ENCODE measurements at places on chromosomes 2 and 18. TPM values are rescaled to one million over a fixed set of nuclear protein-coding genes. Genes with fewer than 3 reads are reported as not detected.

VAMP8 gene
- 21.7 TPM for polyA plus RNA-seq

GALNT5 gene
- 0.04 TPM for polyA plus RNA-seq

GRCh38 chr2:145404690-145405089 is 884.8 kb upstream of the ZEB2 start:
- no peak for DNase-seq

ITPRIPL1 gene
- polyA plus RNA-seq: 0.80 TPM

TMEM163 gene
- polyA plus RNA-seq: 0.42 TPM

EML4 gene
- polyA plus RNA-seq: 3.7 TPM

KLHL30 gene
- polyA plus RNA-seq: 10.7 TPM

DNA sequence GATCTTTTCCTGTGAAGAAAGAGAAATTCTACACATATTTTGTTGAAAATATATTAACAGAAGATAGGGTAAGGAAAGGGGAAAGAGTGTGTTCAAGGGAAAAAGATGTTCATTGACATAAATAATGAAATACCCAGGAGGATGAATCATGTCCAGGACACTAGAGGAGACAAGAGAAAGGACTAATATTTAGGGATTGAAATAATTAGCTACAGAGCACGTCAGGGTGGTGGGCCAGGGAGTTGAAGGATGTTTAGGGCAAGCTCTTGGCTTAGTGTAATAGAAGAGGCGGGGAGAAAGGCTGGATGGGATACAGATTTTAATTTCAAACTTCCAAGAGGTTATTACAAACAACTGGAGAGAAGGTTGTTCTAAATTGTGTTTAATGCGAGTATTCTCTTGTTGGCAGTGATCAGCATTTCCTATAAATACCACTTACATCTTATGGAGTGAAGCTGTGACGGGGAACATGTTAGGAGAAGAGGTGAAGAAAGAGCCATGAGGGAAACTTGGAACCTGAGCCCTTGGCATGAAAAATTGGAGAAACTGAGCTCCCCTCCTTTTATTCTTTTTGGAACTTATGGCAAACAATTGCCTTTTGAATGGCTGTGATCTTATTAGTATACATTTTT is 36.6 kb upstream of the CETN1 start:
- DNase-seq: no peak

DNA sequence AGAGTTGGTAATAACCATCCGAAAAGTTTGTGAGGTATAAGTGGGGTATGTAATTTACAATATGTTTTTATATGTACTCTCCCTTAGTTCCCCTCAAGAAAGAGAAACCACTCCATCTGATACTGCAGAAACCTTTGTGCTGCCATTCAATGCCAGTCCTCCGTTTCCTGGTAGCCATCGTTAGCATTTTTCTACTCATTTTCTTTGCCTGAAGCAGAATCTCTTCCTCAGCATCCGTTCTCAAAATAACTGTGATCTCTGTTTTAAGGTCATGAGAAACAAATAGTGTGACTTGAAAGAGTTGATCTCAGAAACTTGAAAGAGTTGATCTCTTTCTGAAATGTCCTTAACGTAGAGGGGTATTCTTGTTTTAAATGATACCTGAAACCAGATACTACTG is 996 bp downstream of the PTCD3 start:
- DNase-seq: no peak

GRCh38 chr2:219629976-219630695 is 2.7 kb downstream of the SLC4A3 start:
- peak; percentile 88 for DNase-seq

DNA sequence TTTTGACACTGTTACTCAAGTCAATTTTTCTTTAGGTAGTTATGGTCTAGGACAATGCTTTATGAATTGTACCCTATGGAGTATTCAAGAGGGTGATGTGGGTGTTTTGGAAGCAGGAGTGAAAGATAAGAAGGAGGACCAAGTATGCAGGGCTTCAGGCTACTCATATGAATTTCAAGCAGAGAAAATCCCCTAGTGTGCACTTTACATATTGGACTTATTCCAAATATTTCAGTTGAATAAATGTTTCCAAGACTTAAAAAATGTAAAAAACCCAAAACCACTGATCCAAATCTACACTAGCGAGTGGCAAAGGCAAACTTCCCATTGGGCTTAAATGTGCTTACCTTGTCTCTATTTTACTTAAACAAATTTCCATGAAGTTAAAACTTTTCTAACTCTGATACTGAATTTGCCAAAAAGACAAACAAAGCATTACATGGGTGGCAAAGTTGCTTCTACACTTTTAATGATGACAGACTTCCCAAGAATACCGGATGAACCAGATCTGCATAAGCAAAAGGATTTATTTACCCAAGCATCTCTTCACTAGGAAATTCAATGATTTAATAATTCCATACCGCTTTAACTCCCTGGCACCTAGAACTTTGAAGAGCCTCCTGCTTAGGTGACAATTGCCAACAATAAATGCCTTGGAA is 1233.5 kb upstream of the NXPH2 start:
- no peak for DNase-seq

All from heart left ventricle (tissue), 16 donors.